ENCODE measurements at places on chromosomes 2 and 18. TPM values are rescaled to one million over a fixed set of nuclear protein-coding genes. Genes with fewer than 3 reads are reported as not detected.

DNA sequence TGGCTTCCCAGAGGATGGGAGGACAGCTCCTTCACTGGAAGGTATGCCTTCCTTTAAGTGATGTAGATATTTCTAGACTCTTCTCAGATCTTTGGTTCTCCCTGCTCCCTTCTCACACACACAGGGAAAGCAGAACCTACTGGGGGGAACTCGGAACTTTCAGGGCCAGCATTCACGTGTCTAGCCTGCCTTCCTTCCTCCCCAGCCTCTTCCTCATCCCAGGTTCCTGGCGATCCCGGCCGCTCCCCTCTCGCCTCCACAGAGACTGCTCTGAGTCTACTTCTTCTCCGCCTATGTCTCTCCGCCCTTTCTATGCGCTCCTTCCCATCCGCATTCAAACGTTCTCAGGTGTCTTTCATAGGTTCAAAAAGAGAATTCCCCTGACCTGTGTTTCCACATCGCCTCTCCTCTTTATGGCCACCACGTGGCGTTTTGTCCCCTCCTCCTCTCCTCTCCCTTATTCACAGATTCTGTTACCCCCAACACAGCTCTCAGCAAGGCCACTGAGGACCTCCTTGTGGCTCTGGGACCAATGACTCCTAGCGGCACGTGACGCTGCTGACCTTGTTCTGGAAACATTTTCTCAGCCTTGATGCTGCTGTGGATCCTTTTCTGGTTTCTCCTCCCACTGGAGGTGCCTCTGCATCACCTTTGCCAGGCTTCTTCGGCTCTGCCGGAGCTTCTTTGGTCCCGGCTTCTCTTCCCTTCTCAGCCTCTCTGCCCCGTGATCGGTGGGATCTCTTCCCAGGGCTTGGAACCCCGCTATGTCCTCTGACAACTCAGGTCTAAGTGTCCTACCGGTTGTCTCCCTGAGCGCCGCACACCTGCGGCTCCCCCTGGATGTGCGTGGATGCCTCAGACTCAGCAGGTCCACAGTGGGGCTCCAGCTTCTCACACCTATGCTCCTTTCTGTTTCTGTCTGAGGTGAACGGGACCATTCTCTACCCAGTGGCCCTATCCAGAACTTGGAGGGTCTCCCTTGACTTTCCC, 77.5 kb downstream of the VAPA start:
- no peak for DNase-seq

DNA sequence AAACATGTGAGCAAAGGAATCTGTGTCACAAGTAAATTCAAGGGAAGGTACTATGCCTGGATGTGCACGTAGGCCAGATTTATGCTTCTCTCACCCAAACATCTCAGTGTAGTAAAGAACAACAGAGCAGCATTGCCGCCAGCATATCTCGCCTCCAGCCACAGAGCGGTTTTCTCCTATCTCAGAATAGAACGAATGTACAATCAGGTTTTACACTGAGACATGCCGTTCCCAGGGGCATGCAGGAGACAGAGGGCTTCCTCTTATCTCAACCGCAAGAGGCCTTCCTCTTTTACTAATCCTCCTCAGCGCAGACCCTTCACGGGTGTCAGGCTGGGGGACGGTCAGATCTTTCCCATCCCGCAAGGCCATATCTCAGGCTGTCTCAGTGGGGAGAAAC, 175.3 kb downstream of the RPIA start:
- no peak for DNase-seq

TTC31 gene
- 10.7 TPM for total RNA-seq

CYS1 gene
- 5.1 TPM for total RNA-seq

GRCh38 chr2:212732860-212733259, 194.3 kb upstream of the ERBB4 start:
- no peak for DNase-seq

INO80B gene
- 14.9 TPM for total RNA-seq

DNA sequence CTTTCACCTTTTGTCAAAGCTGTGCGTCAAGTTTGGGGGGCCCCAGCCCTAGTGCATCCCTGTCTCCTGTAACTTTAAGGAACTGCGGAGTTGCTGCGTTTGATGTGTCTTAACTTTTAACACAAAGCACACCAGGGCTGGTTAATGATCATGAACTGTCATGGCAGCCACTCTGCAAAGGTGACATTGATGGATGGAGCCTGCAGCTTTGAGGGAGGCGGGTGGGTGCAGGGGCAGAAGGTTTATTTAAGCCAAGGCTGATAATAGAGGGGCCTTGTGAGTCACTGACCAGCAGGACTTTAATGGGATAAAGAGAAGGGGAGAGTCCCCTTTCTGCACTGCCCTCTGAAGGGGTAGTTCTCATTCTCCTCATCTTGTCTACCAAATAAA, 190.2 kb upstream of the GATA6 start:
- DNase-seq, result no peak
